ENCODE measurements at places on chromosomes 11 and 22.

DNA sequence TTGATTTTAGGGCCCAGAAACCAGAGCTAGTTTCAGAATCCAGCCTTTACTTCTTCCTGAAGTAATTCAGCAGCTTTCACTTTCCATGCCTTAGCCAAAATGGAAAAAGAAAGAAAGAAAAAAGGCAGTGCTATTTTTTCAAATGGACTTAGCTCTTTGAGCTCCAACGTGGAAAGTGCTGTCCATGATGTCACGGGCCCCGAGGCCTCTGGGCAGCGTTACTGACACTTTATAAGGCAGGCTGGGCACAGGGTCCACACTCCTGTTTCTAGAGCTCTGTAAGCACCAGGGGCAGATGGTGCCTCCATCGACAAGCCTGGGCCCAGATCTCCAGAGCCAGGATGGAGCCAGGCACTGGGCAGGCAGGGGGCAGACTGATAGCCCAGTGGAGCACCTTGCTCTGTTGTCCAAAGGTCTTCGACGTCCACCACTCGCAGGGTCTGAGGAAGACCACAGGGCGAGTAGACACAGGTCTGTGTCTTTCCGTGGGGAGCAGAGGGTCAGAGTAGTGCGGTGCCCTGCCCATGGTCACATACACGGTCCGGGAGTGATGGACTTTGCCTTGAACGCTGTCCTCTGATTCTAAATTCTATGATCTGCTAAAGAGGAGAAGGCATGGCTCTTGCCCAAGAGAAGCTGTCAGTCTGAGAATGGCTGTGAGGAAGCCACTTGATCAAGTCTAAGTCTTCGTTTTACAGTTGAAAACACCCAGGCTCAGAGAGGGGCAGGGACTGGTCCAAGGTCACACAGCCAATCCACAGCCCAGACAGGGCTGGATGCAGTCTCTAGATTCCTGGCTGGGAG, 22.0 kb upstream of the WNT11 start:
- DNase-seq = no peak

DNA sequence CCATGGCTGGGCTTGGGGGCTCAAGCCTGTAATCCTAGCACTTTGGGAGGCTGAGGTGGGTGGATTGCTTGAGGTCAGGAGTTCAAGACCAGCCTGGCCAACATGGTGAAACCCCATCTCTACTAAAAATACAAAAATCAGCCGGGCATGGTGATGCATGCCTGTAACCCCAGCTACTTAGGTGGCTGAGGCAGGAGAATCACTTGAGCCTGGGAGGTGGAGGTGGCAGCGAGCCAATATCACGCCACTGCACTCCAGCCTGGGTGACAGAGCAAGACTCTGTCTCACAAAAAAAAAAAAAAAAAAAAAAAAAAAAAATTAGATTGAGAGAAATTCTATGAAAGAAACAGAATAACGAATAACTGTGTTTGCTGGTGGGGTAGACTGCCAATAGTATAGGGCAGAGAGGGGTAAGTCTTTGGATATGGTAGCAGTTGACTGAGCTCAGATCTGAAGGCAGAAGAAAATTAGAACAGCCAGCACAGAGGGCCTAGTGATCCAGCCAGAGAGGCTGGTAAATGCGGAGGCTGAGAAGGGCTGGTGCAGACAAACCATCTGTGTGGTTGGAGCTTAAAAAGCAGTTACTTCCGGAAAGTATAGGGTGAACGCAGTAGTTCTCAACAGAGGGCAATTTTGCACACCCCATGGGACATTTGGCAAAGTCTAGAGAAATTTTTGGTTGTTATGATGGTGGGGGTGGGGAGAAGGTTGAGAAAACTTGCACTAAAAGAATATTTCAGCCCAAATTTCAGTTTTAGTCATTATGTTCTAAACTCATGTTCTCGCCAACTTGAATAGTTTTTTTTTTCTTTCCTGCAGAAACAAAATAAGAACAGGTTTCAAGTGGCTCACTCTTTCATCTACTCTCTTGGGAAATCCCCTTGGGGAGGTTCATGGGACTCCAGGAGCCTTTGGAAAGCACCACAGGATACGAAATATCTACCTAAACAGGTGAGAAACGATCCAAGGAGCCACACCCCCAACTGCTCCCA, 1.6 kb upstream of the HORMAD2 start:
- DNase-seq = no peak

- no peak for DNase-seq
These were observed 14.0 kb downstream of the EP300 start for GRCh38 chr22:41106122-41106968.

GRCh38 chr11:82521427-82521826, 212.2 kb downstream of the FAM181B start:
- DNase-seq = no peak

DNA sequence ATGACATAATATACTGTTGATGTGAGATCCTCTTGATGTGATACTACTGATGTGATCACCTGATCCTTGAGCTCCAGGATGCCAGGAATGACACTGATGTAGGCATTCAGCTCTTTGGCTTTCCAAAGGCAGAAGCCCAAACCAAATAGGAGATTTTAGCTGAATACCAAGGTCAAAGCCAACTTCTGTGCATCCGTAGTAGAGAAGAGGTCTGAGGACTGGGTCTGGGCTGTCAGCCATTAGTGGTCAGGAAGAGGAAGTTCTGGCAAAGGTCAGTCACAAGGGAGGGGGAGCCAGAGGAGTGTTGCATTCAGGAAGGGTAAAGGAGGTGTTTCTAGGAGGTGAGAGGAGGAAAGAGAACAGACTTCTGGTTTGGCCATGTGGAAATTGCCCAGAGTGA, 53.4 kb upstream of the PARVG start:
- DNase-seq = no peak
